T follicular helper cell (primary cell): ENCODE measurements at places on chromosomes 6 and 20.
A peak's percentile ranks its signal among the peaks of the same experiment; 100 is the strongest.

- peak; percentile 23 for DNase-seq
Observed at GRCh38 chr20:10447028-10447427, 11.9 kb downstream of the SLX4IP start.

- no peak for DNase-seq
Observed at GRCh38 chr6:49332781-49333180, 130.3 kb downstream of the MMUT start.

- no peak for DNase-seq
Observed at GRCh38 chr20:41776421-41776820, 158.2 kb upstream of the CHD6 start.

DNA sequence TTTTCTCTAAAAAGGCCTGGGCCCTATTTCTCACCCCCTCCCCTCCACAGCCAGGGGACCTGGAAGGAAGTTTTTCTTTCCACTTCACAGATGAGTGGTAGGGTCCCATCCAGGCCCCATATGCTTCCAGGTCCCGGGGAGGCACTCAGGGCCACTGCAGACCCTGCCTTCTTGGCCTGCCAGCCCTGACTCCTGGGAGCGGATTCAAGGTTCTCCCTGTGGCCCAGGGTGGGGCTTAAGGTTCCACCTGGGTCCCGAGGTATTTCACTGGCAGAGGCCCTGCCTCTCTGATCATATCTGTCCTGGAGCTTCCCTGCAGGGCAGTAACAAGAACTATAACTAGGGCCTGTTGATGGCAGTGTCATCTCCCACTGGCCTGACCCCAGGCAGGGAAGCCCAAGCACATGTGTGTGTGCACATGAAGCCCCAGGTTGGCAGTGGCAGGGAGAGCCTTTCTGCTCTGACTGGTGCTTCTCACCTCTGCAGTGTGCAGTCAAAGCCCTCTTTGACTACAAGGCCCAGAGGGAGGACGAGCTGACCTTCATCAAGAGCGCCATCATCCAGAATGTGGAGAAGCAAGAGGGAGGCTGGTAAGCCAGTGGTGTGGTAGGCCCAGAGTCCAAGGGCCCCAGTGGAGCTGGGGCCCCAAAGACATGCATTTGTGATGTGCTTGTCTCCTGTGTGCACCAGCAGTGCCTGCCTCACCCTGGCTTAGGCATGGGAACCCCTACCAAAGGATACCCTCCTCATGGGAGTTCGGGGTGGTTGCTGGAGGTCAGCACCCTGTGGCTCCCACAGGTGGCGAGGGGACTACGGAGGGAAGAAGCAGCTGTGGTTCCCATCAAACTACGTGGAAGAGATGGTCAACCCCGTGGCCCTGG lies 31.2 kb downstream of the PLCG1 start:
- DNase-seq = no peak

GRCh38 chr20:47466704-47467459 lies 34.8 kb upstream of the NCOA3 start:
- no peak for DNase-seq

DNA sequence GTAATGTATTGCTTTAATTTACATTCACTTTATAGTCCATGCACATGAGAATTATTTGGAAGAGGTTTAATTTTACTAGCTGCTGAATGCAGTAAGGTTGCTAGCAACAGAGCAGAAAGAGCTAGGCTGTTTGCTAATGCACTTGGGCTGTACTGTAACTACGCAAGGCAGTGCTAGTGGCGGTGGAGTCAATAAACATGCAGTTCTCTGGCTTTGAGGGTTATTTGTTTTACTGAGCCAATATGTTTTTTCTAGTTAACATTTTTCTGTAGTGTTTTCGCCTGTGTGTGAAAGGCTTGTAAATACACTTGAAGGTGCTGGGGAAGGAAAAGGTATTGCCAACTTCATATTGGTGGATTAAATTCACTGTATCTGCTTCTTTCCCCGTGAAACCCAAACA lies 112.8 kb downstream of the BTBD3 start:
- no peak for DNase-seq

DNA sequence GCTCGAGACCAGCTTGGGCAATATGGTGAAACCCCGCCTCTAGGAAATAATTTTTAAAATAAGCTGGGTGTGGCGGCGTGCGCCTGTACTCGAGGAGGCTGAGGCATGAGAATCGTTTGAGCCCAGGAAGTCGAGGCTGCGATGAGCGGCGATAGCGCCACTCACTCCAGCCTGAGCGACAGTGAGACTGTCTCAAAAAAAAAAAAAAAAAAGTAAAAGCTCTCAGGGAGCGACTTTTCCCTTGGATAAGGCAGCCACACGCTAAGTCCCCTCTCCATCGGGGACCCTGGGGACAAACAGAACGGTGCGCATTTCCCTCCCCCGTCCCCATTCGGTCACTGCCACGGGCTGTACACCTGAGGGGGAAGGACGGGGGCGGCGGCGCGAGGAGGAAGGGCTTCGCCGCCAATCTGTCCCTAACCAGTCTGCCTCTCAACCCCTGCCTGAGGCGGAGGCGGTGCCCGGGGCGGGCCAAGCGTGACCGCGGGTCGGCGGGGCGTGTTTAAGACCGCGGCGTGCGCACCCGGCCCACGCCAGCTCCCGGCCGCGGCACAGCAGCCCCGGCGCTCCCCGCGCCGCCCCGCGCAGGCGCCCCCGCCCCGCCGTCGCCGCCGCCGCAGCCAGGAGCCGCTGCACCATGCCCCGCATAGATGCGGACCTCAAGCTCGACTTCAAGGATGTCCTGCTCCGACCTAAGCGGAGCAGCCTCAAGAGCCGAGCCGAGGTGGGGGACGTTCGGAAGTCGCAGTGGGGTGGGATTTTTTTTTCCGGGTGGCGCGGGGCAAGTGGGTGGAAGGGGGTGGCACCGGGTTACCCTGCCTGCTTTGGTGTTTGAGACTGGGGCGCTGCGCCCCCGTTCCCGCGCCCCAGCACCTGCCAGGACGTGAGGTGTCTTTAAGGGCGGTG lies at the start of gene GMPR:
Gene GMPR, plus strand, starts transcription at position 531 of the 906 bp plus-strand sequence. Its CDS starts 107 bp downstream, at position 638.
- DNase-seq = peak; percentile 46

- DNase-seq = no peak
Observed at GRCh38 chr6:51513891-51514747, 573.3 kb downstream of the PKHD1 start.

DNA sequence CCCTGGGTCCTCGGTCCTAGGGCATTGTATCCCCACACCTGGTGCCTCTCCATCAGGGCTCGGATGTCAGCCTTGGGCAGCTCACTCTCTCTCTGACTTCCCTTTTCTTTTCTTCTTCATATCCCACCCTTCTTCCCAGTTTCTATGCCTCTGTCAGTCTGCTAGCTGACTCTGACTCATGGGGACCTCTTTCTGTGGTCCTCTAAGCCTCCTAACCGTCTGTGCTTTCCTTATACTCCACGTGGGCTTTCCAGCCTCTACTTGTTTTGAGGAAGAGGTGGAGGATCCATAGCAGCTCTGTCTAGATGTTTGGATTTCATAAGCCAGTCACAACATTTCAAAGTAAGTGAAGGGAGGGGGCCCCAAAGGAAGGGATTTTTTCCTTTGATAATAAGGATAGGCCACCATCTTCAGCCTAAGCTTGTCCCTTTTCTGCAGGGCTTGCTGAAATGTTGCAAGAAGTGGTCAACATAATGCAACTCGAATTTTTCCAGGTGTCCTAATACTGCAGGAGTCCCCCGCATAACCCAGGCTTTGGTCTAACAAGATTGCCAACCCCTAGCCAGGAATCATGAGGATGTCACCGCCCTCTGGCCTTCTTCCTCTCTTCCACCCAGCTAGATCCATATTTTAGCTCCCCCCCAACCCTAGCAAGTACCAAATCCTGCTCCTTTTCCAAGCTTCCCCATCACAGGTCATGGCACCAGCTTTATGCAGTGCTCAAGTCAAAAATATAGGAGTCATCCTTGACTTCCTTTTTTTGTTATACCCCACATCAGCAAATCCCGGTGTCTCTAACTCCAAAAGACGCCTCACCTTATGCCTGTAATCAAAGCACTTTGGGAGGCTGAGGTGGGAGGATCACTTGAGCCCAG lies 8.7 kb upstream of the PLTP start:
- no peak for DNase-seq

GRCh38 chr6:108904741-108905140 lies 56.5 kb downstream of the ARMC2 start:
- DNase-seq = no peak

DNA sequence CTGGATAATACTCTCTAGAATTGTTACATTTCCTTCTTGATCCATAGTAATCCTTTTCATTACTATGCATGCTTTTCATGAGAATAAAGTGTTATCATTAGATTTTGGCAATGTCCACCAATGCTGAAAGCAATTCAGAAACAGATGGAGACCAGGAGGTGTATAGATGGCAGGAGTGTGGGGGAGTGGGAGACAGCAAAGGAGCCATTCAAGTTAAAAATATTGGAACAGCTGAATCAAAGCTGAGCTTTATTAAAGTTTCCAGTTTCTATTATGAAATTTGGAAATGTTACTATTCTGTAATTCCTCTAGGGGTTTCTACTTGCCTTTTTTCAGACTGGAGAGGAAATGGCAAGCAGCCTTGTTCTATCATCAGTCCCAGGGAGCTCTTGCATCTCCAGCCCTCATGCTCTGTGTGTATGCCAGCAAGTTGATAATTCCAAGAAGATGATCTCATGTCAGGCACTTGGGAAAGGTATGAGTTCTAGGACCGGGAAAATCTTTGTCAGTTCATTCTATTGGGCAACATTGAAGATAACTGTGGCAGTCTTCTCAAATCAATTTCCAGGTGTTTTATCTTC lies 228.0 kb downstream of the CD109 start:
- no peak for DNase-seq

GRCh38 chr6:138593124-138593877 lies 94.0 kb upstream of the NHSL1 start:
- no peak for DNase-seq

DNA sequence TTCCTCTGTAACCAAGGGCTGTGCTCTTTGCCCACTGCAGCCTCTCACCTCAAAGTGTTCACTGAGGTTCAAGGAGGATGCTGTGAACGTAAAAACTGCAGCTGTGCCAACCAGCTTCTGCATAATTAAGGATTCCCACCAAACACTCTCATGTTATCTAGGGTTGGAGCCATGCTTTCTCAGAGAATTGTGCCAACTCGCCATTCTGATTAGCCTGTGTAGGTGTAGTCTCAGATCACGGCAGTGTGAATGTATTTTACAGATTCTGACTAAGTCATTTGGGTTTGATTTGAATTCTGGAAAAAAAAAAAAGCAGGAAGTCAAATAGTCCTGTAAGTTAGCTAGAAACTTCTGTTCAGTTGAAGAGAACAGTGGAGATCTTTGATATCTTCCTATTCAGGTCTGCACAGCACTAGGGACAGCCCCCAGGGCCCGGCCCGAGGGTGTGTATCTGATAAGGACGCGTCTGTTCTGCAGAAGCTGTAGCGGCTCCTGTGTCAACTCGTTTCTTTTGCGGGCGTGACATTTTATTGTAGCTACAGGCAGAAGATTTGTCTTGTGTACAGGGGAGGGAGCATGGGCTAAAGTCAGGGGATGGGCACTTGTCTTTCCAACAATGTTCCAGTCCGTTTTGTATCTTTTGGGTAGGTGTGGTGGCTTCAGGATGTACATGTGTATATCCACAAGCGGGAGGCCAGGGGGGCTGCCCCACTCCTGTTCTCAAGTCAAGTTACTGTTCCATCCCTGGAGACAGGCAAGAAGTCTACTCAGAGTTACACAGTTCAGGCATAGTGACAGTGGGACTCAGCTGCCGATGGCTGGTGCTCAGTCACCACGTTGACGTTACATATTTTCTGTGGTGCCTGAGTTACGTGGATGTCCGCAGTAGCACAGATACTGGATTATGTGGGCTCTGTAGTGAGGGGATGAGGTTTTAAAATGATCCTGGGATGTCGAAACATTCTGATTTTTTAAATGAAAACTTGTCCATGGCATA lies 12.4 kb downstream of the IRF4 start:
- no peak for DNase-seq

GRCh38 chr6:144475411-144475810 lies 190.3 kb downstream of the UTRN start:
- DNase-seq = no peak

GRCh38 chr6:92050216-92050615 lies 1369.1 kb downstream of the EPHA7 start:
- DNase-seq = no peak

- DNase-seq = no peak
Observed at GRCh38 chr6:4426968-4427367, 291.6 kb upstream of the ECI2 start.

DNA sequence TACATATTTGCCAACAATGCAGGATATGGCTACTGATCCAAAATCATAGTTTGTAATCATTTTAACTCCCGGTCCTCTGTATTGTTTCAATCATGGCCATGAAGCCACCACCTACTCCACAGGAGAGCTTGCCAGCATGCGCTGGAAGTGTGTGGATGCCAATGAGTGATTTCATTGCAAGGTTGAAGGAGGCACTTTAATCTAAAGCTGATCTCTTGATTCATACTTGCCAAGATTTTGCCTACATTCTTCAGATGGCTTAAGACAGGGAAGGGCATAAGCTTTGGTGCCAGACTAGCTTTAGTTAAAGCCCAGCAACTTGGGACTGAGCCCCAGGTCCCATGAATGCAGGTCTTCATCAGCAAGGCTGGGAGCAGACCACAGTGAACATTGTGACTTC lies 58.8 kb downstream of the TPD52L1 start:
- DNase-seq = no peak

DNA sequence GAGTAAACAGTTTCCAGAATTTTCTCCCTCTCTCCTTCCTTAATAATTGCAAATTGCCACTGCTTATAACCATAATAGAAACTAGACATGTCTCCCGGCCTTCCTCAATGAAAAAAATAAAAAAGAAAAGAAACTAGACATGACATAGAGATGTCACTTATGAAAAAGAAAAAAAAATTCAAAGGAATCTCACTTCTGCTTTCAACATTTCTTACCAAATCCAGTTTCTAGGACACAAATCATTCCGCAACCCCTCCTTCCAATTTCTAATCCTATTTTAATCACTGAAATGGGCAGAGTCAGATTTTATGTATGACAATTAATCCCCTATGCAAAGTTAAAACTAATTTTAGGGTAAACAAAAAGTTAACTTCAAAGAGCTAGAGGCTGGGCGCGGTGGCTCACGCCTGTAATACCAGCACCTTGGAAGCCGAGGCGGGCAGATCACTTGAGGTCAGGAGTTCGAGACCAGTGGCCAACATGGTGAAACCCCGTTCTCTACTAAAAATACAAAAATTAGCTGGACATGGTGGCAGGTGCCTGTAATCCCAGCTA lies 40.1 kb upstream of the EEF1A1 start:
- no peak for DNase-seq

GRCh38 chr6:150116200-150116800 lies 26.5 kb upstream of the PPP1R14C start:
- no peak for DNase-seq
